ENCODE measurements at places on chromosomes 4 and X.

DNA sequence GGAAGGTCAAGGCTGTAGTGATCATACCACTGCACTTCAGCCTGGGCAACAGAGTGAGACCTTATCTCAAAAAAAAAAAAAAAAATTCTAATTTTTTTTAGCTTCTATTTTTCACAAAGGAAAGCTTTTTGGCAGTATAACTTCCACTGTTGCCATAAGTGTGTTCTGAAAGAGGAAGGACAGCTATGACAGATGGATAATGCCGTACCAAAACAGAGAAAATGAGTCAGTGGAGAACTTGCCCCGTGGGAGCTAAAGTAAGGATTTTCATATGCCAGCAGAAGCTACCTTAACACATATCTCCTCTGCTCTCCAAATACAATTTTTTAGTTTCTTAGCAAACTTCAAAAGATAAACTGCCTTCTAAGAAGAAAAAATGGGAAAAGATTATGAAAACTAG is 43.7 kb downstream of the RPS3A start:
- DNase-seq, result no peak

GRCh38 chr4:39699687-39700409 is 1.9 kb downstream of the UBE2K start:
- no peak for DNase-seq

DNA sequence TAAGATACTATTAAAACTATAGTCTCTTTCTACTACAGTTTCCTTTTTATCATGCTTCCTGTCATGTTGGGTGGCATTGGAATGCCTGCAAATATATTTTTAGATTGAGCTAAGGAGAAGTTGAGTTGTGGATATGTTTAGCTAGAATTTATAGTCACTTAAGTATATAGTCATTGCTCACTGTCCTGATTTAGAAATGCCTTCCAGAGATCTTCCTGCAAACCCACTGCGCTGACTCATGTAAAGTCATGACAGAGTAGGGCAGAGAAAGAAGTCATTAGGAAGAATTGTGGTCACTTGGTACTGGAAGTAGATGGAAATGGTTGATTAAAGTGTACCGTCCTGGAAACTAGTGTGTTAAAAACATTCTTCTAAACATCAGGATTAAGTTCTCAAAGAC is 490.3 kb upstream of the PABPC4L start:
- DNase-seq, result no peak

DNA sequence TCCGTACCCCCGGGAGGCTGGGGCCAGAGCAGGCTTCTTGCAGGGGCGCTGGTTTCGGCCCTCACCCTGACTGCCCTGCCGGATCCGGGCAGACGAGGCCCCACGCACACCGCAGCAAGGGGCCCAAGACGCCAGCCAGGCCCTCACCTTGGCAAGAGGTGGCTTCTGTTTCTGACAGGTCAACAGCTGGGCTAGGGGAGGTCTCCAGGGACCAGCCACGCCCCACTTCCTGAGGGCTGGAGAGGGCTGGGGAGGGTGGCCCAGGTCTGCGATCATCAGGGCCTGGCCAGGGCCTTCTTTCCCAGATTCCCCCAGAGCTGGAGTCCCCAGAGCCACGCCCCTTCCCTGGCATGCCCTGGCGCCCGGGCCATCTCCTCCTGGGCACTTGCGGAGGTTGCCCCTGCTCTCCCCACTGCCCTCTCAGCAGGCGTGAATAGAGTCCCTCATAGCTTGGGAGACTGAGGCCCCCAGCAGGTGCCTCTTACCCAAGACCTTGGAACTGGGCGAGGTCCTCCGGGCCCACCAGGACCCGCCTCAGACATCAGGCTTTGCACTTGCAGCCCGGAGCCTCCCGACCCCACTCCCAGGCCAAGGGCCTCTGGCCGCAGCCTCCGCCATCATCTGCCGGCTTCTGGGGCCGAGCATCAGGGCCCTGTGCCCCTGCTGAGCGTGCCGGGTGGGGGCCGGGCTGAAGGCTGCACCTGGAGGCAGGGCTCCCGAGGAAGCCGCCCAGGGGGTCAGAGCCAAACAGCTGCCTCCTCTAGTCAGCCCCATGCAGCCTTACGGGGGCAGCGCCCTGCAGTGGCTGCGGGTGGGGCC is 6.3 kb upstream of the FGFR3 start:
- no peak for DNase-seq

DNA sequence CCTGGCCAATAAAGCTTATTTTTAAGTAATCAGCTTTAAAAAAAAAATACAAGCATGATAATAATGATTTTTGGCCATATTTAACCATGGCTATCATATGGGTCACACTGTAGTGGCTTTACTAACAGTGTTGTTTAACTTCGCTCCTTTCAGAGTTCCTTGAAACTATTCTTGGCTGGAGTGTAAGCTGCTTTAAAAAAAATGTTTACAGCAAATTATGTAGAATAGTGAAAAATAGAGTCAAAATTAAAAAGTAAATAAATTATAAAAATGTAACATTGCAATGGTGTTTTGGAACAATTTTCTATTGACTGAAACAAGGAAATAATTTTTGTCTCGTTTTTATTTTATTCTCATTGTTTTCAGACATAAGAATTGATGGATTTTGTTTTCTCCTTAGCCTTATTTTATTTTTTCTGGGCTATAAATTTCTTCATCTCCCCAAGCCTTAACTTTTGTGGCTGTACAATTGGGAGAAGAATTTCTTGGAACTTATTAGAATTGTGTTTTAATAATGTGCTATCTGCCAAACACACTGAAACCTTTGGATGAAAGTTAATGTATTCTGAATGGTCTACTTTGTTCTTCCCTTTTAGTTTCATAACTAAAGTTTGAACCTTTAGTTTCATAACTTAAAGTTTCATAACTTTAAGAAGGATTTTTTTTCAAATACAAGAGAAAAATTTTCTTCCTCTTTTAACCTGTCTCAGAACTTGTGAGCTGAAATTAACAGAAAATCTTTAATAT is 182.0 kb downstream of the ARHGAP24 start:
- DNase-seq, result no peak

DNA sequence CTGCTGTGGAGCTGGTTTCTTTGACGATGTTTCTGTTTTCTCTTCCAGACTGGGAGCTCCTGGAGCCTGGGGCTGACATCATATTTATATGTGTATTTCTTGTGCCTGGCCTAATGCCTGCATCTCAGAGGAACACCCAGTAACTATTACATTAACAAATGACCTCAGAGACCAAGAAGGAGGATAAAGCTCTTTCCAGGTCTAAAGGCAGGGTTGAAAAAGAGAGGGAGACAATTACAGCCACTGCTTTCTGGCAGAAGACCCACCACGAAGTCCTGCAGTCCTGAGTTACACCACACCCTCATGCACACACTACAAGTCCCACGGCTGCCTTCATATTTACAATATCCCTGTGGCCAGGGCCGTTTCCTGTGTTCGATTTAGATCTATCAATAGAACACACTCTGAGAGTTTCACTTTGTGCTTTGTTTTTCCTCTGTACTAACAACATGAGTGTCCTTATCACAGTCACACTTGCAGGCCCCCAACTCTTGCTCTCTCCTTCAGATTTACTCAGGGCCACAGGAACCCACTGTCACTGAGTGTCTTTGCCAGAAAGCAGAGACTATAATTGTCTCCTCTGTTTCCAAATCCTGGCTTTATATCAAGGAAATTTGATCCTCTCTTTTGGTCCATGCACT is 535.5 kb downstream of the MID1IP1 start:
- no peak for DNase-seq

GRCh38 chr4:114558446-114559020 is 40.1 kb upstream of the UGT8 start:
- no peak for DNase-seq

GRCh38 chrX:17803449-17803848 is 57.6 kb downstream of the RAI2 start:
- no peak for DNase-seq

- DNase-seq, result no peak
Measured at GRCh38 chr4:101292901-101293300, 54.4 kb downstream of the PPP3CA start.

- no peak for DNase-seq
Measured at GRCh38 chrX:11478911-11479310, 185.7 kb downstream of the AMELX start.
